Activated T-helper 1 cell treated with anti-CD3 and anti-CD28 coated beads, Interleukin-2, amount 50 U/mL, for 16 hours (primary cell): ENCODE measurements at places on chromosomes 1 and 21.
A peak's percentile ranks its signal among the peaks of the same experiment; 100 is the strongest.

GRCh38 chr1:4561205-4561604 is 93.2 kb upstream of the AJAP1 start:
- DNase-seq: no peak

DNA sequence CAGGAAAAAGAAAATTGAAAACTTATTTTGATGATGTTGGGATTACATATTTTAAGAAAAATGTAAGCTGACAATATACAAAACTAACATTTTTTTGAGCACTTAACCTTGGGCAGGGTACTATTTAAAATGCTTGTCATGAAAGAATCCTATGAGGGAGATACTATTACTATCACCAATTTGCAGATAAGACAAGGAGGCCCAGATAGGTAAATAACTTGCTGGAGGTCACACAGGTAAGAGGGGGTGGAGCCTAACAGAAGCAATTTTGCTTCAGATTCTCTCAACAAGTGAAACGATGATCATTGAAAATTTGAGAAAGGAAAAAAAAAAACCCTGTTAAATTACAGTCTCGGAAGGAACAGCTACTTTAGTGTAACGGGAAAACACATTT is 1.2 kb downstream of the GART start:
- no peak for DNase-seq

- no peak for DNase-seq
Observed at GRCh38 chr1:160204526-160205241, 500 bp upstream of the PEA15 start.

- no peak for DNase-seq
Observed at GRCh38 chr1:197692965-197693364, 82.3 kb downstream of the DENND1B start.

DNA sequence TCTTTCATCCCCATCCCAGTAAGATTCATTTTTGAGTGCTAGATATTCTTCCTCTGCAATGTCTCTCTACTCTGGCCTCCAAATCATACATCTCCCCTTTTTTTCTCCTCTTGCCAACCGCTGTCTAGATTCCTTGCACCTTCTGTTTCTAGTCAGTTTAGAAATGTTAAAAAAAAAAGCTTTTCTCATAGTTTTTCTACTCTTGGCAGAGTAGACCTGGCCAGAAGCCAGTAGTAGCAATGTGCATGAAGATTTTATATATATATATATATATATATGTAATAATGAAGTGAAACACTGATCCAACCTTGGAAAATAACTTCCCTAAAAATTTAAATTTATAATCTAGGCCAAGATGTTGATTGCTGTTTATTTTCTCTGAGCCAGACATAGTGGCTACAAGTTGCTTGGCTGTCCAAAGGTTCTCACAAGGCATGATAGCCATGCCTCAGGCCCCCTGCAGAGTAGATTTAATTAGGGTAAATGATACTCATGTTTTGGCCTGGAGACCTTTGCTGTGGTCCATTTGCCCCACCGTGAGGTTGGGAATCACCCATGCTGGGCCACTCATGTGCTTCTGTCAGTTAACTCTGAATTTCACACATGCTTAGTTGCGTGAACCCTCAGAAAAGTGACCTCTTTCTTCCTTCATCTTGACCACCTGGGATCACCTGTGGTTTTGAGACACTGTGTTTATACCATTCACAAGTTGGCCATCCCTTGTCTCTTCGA is 103.4 kb upstream of the KCNE2 start:
- DNase-seq: no peak

DNA sequence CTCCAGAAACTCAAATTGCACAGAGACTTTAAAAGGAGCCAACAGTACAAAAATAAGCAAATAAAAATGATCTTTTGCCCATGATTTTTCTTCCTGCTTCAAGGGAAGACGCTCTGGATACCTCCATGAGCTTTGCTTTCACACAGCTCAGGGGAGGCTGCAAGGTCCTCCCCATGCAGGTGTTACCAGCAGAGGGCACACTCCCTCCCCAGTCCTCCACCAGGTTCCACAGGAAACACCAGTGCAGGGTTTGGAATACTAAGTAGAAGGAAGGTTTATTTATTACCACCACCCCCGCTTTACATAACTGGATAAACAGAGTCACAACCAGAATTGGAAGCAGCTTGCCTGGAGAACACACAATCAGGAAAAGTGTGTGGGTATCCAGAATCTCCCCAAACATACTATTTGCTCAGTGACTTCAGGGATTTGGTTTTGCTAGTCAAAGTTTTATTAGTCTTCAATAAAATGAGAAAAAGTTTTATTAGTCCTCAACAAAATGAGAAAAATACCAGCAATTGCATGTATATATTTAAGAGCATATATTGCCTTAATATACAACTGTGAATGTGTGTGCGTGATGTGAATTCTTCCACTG is 37.3 kb downstream of the HSD3B1 start:
- no peak for DNase-seq

DNA sequence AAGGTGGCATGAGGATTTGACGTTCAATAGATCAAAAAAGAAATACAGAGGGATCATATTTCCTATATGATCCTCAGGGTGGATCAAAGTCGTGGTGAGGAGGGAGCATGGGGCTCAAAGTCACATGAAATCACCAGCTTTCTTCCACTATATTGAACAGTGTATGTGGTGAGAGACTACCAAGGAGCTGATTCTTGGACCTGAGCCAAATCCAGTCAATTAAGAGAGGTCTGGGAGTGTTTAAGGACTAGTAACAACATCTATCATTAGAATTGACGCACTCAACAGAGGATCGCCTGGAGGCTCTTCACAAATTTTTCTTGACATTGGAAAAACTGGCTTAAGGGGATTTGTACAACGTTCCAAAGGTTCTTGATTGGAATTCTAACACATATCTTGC is 267.7 kb upstream of the PROX1 start:
- no peak for DNase-seq

DNA sequence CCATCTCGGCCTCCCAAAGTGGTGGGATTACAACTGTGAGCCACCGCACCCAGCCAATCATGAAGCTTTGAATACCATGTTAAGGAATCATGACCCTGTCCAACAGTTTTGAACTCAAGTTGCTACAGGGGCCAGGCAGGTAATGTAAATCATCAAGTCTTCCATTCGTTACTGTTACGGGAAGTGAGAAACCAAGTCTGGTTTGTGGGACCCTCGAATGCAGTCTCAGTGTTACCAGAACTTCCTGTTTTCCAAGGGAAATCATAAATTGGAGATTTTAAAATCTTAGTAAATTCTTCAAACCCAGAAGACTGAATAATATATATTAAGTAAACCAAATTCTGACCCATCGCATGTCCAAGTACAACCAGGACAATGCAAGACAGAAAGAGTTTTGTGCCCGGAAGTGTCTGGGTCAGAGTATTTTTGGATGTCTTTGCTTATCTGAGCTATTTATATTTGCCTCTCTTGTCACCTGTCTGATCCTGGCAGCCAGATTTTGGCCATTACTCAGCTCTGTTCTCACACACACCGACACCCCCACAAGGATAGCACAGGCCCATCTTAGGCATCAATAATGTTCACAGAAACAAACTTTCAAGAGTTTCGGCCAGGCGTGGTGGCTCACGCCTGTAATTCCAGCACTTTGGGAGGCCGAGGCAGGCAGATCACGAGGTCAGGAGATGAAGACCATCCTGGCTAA is 8.8 kb downstream of the ATP5IF1 start:
- no peak for DNase-seq

- DNase-seq: no peak
Observed at GRCh38 chr1:228046421-228047182, 35.9 kb upstream of the ARF1 start.

GRCh38 chr1:115402753-115403184 is 64.7 kb upstream of the NGF start:
- no peak for DNase-seq

- no peak for DNase-seq
Observed at GRCh38 chr21:16072221-16072620, 342.4 kb downstream of the USP25 start.

DNA sequence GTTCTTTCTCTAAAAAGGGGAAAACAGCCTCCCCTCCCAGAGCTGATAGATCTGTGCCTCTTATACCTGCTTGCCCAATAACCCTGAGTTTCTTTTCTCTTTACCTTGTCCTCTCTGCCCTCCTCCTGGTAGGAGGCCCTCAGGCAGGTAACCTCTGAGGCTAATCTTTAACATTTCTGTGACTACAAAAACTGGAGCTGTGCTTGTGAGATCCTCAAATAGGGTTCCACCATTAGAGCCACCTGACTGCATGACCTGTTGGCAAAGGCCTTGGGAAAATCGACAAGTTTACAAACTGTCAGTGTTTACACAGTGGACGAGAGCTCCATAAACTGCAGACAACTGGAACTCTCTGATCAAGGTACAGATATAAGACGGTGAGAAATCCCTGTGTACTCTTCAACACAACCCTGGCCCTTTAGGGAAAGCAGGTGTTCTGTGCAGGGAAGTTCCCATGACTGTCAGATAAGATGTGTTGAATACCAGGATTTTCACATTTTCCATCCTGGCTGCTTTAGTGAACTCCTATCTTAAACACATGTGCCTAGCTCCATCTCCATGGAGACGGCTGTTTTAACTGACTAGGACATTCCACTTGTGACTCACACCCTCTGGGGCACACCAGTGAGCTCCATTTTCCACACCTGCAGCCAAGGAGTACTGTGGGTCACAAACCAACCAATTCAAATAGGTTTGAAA is 38.3 kb downstream of the ECE1 start:
- DNase-seq: no peak

DNA sequence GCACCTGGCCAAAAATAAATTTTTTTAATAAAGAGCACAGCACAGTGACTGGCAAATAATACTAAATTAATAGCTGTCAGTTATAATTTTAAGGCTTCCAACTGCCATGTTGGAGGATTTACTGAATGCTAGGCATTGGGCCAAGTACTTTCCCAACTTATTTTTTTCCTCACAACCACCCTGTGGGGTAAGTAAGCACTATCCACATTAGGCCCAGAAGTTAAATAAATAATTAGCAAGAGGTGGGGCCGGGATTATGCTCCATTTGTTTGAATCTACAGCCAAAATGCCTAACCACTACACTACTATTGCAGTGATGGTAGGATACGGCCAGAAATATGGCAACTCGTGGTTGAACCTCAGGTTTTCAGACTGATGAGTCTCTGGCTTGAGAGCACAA is 4.6 kb upstream of the TRNAU1AP start:
- DNase-seq: no peak

DNA sequence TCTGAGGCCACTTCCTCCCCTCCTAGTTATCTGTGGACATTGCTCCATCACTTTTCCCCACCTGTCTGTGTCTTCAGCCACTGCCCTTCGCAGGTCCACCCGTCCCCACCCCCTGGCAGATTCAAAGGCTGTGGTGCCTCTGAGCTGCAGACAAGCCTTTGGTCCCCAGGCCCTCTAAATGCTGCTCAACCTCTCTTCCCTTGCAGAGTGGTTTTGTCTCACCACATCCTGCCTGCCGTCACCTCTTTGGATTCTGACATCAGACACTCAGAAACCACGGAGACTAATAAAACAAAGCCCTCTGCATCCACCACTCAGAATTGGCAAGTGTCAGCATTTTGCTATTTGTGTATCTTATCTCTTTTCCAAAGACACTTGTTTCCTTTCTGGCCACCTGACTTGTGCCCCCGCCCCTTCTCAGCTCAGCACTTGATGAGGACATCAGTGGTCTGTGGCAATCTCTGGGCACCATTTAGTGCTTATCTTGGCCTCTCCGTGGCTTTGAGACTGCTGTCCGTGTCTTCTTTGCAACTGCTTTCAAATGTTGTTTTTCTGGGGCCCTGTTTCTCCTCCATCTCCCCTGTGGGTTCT is 7.7 kb downstream of the CNIH3 start:
- DNase-seq: peak; percentile 43

DNA sequence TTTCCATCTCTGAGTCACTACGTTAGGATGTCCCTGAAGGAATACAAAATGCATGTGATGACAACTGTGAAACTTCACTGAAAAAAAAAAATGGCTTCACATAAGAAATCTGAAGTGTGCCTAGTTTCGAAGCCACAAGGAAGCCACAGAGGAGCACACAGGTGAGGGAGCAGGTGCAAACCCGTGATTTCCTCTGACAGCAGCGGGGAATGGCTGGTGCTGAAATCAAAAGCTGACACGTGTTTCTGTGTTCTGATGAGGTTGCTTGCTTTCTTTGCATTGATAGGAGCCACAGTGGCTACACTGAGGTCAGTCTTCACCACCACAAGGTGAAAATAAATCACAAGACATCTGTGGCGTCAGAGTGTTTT is 105.7 kb upstream of the TLR5 start:
- no peak for DNase-seq

DNA sequence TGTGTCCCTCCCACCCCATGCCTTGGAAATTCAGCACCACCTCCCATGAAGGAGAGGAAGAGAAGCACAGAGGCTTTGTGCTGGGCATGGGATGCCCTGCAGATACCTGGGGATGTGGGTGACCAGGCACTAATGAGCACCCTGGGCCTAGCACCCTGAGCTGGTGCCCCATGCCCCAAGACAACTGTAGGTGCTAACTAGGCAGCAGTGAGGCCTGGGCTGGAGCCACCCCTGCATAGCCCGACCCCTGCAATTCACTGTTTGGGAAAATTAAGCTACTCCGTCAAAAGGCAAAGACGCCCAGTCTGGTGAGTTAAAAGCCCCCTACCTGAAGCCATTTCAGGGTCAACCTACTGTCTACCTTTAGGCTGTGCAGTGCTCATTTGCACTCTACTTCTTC is 5.4 kb downstream of the KCNA2 start:
- no peak for DNase-seq

DNA sequence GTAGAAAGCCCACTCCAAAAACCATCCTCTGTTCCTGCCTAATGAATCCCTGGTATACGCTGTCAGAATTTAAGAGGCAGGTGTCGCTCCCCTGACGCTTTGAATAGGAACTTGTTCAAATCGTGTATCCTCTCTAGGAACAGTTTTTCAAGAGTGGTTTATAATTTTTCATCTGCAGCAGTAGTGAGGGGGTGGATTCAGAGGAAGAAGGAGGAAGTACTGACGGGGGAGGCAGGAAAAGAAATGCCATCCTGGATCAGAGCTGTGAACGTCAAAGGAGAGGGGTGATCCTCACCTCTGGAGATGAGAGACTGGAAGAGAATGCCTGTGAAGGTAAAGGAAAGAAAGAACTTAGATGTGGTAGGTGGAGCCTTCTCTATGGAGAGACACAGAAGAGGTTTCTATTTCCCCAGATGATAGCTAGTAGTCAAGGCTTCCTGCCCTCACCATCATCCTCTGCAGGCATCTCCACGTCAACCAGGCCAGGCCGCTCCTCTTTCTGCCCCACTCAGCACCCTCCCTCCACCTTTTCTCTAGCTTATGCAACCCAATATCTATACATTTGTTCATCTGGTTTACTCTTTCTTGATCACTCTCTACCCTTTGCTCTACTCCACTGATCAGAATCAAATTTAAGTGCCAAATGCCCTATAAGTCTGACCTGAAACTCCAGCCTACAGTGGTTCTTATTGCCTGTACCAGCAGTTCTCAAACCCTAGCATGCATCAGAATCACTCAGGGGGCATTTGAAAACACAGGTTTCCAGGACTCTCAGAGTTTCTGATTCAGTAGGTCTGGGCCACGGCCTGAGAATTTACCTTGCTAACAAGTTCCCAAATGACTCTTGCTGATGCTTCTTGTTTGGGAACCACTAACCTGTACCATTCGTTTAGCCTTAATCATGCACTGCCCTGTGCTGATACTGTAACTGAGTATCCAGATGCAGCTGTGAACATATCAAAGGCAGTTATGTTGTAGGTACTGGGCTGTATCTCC is 13.1 kb upstream of the BCL9 start:
- DNase-seq: no peak
